Heart right ventricle (tissue), 16 donors: ENCODE measurements at places on chromosomes 16 and 17. TPM values are rescaled to one million over a fixed set of nuclear protein-coding genes. Genes with fewer than 3 reads are reported as not detected.

GRCh38 chr17:54901230-54901822 is 674 bp downstream of the TOM1L1 start:
- no peak for DNase-seq

DNA sequence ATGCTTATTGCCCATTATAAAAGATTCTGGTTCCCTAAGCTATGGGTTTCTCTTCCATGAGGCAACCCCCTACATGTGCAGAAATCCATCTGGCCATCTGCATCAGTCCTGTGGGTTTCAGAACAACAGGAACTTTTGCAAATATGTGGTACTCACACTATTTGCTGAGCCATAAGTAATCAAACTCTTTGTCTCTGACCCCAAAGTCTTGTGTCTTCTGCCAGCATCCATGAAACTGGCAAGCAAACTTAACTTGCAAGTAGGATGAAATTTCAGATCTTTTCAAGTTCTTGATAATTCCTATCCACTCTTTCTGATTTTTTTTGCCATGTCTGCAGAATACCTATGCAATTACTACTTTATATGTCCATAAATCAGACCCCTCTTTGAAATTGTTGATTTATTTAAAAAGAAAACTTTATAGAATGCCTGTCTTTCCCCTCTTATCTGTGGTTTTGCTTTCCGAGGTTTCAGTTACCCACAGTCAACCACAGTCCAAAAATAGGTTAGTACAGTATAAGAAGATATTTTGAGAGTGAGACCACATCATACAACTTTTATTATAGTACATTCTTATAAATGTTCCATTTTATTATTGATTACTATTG is 158.4 kb upstream of the IRX3 start:
- DNase-seq, result no peak

- no peak for DNase-seq
These were observed 358.3 kb downstream of the SOX9 start for GRCh38 chr17:72479113-72479512.

- DNase-seq, result no peak
These were observed 635 bp upstream of the FA2H start for GRCh38 chr16:74775255-74775654.

- no peak for DNase-seq
These were observed 273.3 kb upstream of the CDH5 start for GRCh38 chr16:66093191-66093590.

DNA sequence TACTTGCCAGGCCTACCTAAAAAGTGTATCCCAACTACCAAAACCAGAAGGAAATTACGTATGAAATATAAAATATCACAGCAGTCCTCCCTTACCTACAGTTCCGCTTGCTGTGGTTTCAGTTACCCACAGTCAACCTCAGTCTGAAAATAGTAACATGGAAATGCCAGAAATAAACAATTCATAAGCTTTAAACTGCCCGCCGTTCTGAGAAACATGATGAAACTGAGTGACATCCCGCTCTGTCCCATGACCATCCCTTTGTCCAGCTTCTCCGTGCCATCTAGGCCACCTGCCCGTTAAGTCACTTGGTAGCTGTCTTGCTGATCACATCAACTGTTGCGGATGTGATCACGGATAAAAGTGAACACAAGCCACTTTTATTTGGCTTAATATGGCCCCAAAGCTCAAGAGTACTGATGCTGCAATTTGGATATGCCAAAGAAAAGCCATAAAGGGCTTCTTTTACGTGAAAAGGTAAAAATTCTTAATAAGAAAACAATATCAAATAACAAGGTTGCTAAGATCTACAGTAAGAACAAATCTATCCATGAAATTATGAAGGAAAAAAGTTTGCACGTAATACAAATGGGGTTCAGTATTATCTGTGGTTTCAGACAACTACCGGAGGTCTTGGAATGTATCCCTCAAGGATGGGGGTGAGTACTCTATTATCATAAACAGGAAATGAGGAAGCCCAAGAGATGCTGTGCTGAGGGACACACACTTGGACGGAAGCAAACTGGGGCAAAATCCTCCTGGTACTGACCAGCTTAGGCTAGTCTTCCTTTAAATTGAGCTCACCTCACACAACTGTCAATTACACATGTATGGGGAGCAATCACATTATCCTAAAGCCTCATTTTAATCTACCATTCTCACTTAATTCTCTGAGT is 8.2 kb downstream of the USP22 start:
- no peak for DNase-seq

- DNase-seq, result no peak
These were observed 67.1 kb downstream of the VPS53 start for GRCh38 chr17:647324-648197.

GRCh38 chr16:28845761-28846079 is 428 bp downstream of the TUFM start:
- no peak for DNase-seq

GRCh38 chr16:63530208-63530607 is 1494.0 kb upstream of the CDH8 start:
- DNase-seq, result no peak

DNA sequence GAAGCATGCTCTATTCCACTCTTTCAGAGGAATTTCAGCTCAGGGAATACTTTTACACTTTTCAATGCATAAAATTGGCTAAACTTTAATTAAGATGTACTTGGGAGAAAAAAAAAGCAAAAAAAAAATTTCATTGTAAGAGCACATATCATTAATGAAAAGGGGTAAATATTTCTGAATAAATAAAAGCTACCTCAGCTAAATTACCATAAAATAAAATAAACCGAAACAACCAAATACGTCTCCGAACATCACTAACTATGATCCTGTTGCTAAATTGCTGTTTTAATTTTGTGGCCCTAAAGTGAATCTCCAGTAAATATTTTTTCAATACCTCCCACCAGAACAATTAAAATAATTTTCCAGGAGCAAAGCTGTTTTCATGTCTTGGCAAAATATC is 203.7 kb upstream of the KCNJ16 start:
- DNase-seq, result no peak

DNA sequence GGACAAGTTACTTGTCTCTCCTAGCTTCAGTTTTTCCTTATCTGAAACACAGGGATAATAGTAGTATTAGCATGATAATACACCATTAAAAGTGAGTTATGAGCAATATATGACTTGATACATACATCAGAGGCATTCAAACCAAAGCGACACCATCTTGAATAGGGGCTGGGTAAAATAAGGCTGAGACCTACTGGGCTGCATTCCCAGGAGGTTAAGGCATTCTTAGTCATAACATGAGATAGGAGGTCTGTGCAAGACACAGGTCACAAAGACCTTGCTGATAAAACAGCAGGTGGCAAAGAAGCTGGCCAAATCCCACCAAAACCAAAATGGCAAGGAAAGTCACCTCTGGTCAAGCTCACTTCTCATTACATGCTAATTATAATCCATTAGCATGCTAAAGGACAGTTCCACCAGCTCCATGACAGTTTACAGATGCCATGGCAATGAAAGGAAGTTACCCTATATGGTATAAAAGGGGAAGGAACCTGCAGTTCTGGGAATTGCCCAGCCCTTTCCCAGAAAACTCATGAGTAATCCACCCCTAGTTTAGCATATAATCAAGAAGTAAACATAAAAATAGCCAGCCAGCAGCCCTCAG is 37.2 kb upstream of the HS3ST3A1 start:
- no peak for DNase-seq

- no peak for DNase-seq
These were observed 45.5 kb downstream of the TBC1D16 start for GRCh38 chr17:79990051-79990592.

GRCh38 chr16:77945126-77945525 is 77.2 kb upstream of the CLEC3A start:
- DNase-seq, result no peak

DNA sequence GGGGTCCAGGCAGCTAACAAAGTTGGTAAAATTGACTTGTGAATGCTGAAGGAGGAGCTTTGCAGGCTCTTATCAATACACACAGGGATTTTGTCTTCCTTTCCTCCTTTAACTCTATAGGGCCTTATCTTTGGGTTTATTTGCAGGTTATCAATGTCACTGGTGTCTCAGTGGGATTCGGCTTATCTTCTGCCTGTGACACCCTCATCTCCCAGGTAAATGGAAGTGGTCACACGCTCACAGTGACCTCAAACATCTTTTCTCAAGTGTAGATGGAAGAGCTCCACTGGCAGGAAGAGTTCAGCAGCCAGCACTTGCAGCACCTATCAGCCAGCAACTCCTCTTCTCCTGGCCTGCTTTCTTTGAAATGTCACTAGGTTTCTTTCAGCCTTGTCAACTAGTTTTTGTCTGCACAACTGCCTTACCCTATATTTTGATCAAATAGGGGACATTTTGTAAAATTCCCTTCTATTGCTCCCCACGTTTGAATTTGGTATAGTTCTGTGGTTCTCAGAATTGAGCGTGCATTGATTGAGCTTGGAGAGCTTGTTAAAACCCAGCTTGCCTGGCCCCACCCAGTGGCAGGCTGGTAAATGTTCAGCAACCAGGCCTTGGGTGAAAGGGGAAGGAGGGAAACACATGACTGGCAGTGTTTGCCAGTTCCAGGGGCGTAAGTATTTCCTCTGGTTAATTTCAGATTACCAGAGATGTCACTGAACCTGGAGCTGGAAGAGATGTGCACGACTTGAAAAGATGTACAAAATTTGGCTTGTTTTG is 12.8 kb downstream of the SLC47A1 start:
- DNase-seq, result peak; percentile 33

DNA sequence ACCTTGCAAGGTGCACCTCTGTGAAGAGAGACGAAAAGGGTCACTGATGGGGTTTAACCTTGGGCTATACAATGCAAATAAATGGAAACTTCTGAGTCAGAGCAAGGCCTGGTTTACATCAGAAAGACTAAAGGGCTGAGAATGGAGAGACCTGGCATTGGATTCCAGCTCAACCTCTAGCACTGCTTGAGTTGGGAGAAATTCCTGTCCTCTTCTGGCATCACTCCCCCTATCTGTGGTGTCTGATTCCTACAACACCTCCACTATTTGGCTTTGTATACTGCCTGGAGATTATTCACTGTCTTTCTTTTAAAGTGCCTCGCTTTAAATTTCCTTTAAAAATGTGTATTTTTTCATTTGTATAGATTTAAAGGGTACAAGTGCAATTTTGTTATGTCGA is 68.8 kb downstream of the GPR139 start:
- no peak for DNase-seq

GRCh38 chr17:66373944-66374817 is 71.8 kb downstream of the PRKCA start:
- peak; percentile 41 for DNase-seq

DNA sequence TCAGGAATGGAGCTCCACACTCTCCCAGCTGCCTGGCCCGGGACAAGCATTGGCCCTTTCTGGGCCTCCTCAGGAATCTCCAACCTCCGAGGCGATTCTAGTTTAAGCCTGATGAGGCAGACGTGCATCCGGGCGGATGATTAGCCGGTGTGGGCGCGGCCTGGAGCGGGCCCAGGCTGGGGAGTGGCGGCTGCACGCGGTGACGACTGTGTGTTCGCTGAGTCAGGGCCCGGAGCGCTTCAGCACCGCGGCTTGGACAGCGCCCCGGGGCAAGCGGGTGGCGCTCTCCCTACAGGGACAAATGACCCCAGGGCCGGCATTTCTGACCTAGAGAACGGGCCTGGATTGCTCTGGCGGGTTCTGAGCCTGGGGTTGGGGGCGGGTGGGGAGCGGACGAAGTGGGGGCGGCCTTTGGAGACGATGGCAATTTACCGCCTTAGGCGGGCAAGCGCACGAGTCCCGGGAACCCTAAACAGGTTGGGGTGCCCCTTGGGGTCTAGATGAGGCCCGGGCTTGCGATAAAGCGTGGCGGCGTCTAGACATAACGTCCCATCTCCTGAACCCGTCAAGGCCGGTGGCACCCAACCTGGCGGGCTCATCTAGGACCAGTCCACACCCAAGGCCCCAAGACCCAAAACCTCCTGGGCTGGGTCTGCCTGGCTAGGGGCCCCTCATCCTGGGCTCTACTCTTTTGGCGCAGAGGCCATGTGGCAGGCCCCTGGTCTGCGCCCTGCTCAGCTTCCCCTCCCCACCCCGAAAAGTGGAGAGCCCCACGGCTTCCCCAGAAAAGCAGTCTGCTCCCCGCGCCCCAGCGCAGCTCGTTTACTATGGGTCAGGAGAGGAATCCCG is 22.3 kb upstream of the ZNHIT3 start:
- DNase-seq, result peak; percentile 46

- no peak for DNase-seq
These were observed 39.0 kb downstream of the HLF start for GRCh38 chr17:55303701-55304145.

DNA sequence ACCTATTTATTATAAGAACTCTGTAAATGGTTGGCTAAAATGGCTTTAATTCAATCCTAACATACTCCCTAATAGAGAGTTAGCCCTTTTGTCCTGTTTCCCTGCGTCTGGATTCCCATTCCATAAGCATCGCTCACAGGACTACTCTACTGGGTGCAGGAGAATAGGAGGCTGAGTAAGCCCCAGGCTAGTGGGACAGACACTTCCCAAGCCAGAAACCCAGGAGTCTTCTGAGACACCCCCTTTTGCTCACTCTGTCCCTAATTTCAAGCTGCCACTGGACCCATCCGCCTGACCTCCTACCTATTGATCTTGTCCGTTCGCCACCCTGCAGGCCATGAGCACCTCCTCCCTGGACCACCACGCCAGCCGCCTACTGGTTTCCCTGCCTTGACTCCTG is 16.7 kb upstream of the TOB1 start:
- no peak for DNase-seq

DNA sequence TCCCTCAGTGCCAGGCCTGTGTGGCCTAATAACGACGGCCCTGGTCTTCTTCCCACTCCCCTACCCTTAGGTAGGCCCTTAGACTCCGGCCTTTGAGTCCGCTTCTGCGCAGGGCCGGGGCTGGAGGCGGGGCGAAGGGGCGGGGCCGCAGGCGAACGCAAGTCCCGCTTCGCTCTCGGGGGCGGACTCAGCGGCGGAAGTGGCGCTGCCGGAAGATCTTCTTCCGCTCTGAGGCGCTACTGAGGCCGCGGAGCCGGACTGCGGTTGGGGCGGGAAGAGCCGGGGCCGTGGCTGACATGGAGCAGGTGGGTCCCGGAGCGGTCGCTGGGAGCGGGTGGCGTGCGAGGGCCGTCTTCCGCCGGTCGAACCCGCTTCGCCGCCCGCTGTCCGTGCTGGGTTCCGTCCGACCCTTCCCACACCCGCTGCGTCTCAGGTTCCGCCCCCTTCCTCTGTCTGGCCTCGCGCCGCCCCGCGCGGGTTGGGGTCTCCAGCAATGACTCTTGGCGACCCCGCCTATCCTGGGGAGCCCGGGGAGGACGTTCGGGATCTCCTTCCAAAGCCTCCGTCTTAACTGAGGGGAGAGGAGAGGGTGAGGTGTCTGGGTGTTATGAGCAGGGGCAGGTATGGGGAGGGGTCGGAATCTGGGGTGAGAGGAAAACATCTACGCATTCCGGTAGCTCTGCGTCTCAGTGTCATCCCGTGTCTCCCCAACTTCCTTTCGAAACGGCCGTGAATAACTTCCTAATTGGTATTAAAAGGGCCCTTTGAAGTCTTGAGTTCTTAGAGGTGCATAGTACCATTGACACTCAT is at the start of gene STARD3:
TSS of gene STARD3 (plus strand) at position 218 of the 810 bp plus-strand sequence. CDS start 16,388 bp downstream, outside the sequence.
- DNase-seq, result peak; percentile 94

GRCh38 chr16:47310792-47311211 is 150.1 kb downstream of the ITFG1 start:
- no peak for DNase-seq

The CD300LD gene
- total RNA-seq, result not detected

The CMTM2 gene
- not detected for total RNA-seq

The SLC16A11 gene
- 0.25 TPM for total RNA-seq

The NOG gene
- 0.16 TPM for total RNA-seq

The KRT33A gene
- not detected for total RNA-seq

The PPP1R1B gene
- total RNA-seq, result 0.49 TPM

The ABCC12 gene
- 0.07 TPM for total RNA-seq

The GDPD3 gene
- total RNA-seq, result 1.3 TPM

The MYOCD gene
- 36.0 TPM for total RNA-seq

The MPO gene
- total RNA-seq, result not detected

The GP1BA gene
- 0.15 TPM for total RNA-seq

The RNF43 gene
- 2.7 TPM for total RNA-seq

The NFATC3 gene
- total RNA-seq, result 26.6 TPM

The SLC38A7 gene
- total RNA-seq, result 30.8 TPM
